Stimulated activated CD4-positive, alpha-beta T cell treated with anti-CD3 and anti-CD28 coated beads, Interleukin-12 subunit alpha, Interleukin-12 subunit beta, amount 100 ng/mL, for 48 hours (primary cell): ENCODE measurements at places on chromosomes 4 and X.

DNA sequence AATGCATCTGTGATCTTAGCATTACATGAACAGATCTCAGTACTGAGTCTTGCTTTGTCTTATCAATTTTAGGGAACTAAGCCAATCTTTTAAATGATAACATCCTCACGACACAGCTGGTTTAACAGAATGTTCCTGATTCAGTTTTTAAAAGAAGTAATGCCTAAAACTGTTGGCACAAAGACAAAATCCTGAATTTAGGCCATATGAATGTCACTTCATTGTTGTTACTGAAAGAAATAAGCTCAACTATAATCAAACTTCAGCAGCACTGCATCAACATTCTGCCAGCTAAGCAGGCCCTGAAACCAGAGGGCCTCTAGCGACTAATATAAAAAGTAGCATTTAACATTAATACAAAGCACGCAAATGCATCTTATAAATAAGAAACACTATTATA lies 130.6 kb downstream of the FRYL start:
- no peak for DNase-seq

DNA sequence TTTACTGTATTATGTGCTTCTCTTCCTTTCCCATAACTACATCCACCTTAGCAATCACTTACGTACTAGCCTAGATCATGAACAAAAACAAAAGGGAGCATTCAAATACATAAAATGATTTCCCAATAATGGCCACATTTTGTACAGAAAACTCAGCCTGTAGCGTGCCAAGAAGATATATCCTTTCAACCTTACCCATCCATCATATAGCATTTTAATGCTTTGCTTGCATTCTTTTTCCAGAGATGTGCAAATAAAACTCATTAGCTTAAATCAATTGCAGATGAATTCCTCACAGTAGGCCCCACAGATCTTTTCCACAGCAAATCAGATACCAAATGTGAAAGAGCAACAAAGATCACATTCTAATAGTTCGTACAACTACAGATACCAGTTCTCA lies 20.8 kb downstream of the GRSF1 start:
- no peak for DNase-seq

- DNase-seq, result no peak
Observed at GRCh38 chrX:13165266-13166189, 121.1 kb upstream of the FAM9C start.

DNA sequence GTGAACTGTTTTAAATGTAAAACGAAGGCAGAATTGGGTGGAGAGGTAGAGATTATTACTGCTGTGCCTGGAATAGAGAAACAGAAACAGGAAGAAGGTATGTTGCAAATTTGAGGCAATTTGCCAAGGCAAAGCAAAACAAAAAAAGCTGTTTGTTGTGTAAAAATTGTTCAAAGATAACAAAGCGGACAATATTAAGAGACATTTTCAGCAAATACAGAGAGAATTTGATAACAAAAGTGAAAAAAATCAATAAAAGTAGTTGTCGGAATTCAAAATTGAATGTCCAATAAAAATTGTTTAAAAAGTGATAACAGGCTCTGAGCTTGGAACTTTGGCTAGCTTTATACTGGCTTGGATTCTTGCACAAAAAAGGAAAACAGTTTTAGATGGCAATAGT lies 14.4 kb upstream of the SMS start:
- DNase-seq, result no peak

- DNase-seq, result no peak
Observed at GRCh38 chr4:159598602-159599001, 495.7 kb downstream of the RAPGEF2 start.

GRCh38 chr4:141614878-141615586 lies 21.4 kb upstream of the IL15 start:
- no peak for DNase-seq

DNA sequence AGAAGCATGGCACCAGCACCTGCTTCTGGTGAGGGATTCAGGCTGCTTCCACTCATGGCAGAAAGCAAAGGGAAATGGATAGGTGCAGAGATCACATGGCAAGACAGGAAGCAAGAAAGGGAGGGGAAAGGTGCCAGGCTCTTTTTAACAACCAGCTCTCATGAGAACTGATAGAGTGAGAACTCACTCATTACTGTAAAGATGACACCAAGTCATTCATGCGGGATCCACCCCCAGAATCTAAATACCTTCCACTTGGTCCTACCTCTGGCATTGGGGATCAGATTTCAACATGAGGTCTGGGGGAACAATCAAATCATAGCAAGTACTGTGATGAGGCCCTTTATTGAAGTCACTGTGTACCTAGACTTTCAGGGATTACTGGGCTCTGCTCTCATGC lies 72.0 kb upstream of the PRDM5 start:
- no peak for DNase-seq

GRCh38 chr4:3074846-3075651 lies 568 bp downstream of the HTT start:
- DNase-seq, result peak; percentile 45

GRCh38 chr4:119765951-119766350 lies 137.3 kb upstream of the PDE5A start:
- no peak for DNase-seq

DNA sequence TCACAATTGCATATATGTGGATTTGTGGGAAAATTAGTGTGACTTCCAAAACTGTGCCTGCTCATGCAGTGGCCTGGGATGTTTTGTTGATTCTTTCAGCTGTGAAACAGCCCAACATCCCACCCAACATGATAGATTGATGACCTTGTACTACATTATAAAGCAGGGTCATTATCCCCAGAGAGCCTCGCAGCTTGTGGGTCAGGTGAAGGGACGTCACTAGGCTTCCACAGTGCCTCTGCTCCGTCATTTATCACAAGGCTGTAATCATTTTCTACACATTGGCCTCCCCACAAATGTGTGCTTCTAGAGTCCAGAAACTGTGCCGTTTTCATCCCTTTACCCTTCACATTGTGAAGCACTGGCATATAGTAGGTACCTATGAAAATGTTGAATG lies 31.6 kb downstream of the ALPK1 start:
- DNase-seq, result no peak

GRCh38 chr4:1171311-1172227 lies 814 bp downstream of the SPON2 start:
- DNase-seq, result no peak

- DNase-seq, result no peak
Observed at GRCh38 chr4:76571274-76571673, 136.2 kb downstream of the SHROOM3 start.

DNA sequence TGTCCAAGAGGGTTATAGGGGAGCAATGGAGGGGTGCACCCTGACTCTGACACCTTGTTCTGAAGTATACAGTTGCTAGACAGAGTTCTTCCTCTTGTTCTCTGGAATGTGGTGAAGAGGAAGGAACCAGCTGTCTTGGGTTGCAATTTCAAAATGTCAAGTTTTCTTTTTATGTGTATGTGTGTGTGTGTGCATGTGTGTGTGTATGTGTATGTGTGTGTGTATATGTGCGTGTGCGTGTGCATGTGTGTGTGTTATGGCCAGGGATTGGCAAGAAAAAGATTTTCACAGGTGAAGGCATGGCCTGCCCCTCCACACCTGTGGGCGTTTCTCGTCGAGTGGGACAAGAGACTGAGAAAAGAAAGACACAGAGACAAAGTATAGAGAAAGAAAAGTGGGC lies 81.6 kb upstream of the ADGRA3 start:
- DNase-seq, result no peak

- no peak for DNase-seq
Observed at GRCh38 chrX:69987691-69988090, 62.0 kb downstream of the AWAT2 start.

DNA sequence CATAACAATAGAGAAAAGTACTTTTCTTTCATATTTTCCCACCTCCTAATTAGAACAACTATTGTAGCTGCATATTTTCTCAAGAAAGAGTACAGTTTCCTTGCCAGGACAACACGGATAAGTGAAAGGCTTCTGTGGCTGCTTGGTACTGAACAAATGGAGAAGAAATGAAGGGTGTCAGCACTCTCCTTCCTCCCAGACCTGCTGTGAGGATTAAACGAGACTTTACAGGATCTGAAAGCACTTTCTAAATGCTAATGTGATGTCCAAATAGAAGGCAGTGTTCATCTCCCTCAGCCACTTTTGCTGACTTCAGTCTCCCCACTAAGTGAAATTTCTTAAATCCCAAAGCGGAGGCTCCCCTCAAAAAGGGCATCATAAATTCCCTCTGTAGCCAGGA lies 13.9 kb downstream of the NIPAL1 start:
- no peak for DNase-seq

DNA sequence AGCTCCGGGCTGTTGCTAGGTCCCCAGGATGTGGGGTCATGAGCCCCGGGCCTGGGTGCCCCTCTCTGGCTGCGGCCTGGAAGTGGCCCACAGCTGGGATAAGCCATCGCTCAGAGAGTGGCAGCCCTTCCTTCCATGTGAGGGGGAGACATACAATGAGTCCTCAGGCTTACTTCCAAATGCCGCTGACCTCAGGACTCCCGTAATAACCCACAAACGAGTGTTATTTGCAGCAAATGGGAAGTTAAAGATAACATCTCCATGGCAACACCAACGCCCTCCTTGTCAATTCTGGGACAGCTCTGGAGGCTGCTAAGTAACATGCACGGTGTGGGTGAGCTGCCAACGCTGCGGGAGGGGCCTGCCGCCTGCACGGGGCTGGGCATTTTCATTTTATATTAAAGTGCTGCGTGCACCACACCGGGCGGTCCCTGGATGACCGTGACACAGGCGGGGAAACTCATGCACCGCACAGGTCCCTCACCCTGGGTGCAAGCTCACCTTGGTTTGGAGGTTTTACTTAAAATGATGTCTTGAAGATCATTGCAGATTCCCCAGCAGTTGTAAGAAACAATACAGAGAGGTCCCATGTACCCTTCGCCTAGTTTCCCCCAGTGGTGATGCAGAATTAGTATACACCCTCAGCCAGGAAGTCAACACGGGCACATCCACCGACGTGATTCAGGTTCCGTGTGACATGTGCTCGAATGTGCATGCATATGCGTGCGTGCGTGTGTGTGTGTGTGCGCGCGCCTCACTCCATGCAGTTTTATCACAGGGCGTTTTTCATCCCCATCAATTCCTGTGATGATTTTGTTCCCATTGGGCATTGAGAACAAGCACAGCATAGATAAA lies 79.4 kb downstream of the ABLIM2 start:
- DNase-seq, result no peak

DNA sequence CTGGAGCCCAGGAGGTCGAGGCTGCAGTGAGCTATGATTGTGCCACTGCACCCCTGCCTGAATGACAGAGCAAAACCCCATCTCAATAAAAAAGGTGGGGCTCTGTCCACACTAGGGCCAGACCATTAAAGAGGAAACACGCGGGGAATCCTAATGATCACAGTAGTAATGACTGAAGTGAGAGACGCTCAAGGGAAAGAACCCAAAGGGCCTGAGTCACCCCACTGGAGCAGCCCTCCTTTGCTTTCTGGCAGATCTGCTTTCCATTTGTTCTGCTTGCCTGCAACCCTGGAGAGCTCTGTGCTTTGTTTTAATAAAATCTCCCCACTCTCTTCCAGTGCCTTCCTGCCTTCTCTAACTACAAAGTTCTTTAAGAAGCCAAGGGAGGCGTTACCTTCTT lies 5.0 kb downstream of the TFDP3 start:
- no peak for DNase-seq
